ENCODE measurements at places on chromosomes 6 and 20.

- DNase-seq, result no peak
Measured at GRCh38 chr6:20061952-20062351, 150.3 kb downstream of the MBOAT1 start.

GRCh38 chr6:34249469-34250261 lies 859 bp upstream of the SMIM29 start:
- DNase-seq, result no peak

DNA sequence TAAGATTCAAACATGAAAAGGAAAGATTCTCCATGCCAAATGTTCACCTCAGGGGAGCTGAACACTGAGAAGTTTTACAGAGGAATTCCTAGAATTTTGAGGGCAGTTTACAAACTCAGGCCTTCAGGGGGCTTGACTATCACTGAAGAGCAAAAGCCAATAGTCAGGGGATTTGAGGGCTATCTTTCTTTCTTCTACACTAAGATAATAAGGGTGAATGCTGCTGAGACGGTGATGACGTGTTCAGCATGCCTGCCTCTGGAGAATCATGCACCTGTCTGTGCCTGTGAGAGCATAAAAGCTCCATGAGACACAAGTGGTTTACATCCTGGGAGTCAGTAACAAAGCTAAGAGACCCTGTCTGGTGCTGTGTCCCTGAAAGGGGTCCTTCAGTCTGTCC lies 1085.6 kb downstream of the KIF16B start:
- DNase-seq, result no peak

- no peak for DNase-seq
Measured at GRCh38 chr6:152482289-152482688, 154.9 kb downstream of the SYNE1 start.

Data from GOT3 (cell line).